NCI-H146 (cell line): ENCODE measurements at places on chromosomes 1 and 21.

DNA sequence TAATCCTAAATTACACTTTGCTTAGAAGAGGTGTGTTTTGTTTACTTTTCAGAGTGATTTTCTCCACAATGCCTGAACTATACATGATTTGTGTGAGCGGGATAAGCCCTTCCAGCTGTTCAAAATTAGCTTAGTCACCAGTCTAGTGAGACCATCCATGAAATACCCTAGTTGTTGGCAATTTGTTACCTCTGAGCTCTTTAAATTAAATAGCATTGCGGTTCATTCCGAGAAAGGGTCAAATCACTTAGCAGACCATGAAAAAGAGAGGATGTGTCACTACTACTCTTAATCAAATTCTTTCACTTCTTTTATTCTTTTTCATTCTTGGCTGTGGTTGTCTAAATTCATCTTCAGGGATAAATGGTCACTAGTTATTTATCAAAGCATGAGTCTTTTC is 11.9 kb upstream of the VAV3 start:
- no peak for DNase-seq

- no peak for DNase-seq
These were observed 49.1 kb upstream of the RCOR3 start for GRCh38 chr1:211210052-211210451.

- no peak for DNase-seq
These were observed 11.2 kb downstream of the CREG1 start for GRCh38 chr1:167542109-167543032.

DNA sequence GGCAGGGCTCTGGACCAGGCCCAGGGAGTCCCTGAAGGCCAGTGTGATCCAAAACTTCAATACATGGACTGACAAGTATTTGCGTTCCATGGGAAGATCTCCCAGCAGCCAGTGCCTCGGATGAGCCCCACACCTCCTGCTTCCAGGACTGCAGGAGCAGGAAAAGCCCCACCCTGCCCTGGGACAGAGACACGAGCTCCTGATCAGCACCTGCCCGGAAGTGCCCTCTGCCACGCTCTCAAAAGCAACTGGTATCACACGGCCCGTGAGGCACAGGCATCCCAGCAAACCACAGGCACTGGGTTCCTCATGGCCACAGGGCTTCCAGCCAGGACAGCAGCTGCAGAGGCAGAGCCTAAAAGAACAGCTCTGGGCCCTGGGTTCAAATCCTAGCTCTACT is 48.6 kb downstream of the ACOT7 start:
- no peak for DNase-seq

- DNase-seq = no peak
These were observed 55.6 kb downstream of the TNR start for GRCh38 chr1:175687622-175688415.

GRCh38 chr1:39574646-39575045 is 1.9 kb downstream of the PABPC4 start:
- DNase-seq = no peak

DNA sequence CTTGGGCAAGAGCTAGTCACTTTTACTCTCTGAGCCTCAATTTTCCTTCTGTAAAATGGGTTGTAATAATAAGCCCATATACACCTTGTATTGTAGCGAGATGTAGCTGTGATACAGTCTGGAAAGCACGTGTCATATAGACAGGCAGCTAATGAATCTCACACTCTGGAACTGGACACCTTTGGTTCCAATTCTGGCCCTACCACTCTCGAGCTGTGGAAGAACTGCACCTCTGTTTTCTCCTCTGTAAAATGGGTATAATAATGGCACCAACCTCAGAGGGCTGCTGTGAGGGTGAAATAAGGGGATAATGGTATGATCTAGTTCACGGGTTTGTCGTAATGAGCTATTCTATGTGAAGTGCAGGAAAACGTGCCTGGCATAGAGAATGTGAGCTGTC is 668 bp upstream of the PADI4 start:
- no peak for DNase-seq

GRCh38 chr1:48039088-48040054 is 42.2 kb upstream of the TRABD2B start:
- DNase-seq = no peak

DNA sequence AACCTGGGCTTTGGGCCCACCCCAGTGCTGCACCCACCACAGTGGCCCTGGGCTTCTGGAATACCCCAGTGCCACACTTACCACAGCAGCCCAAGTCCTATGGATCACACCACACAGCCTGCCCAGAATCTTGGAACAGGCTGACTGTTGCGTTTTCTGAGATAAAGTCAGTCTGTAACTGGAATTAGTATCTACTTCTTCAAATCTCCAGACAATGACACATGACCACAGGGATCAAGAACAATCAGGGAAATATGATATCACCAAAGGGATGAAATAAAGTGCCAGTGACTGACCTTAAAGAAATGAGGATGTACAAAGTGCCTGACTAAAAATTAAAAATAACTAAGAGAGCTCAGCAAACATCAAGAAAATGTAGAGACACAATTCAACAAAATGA is 239.7 kb upstream of the PLD5 start:
- no peak for DNase-seq

- DNase-seq = peak; percentile 19
These were observed 1.7 kb upstream of the TNFRSF9 start for GRCh38 chr1:7942214-7942921.

GRCh38 chr1:228156515-228156881 is 6.8 kb downstream of the GJC2 start:
- DNase-seq = no peak

GRCh38 chr1:42936309-42937078 is 22.2 kb downstream of the SLC2A1 start:
- no peak for DNase-seq

- no peak for DNase-seq
These were observed 106.9 kb downstream of the RIPK4 start for GRCh38 chr21:41659791-41660560.

- no peak for DNase-seq
These were observed 13.4 kb downstream of the LAPTM5 start for GRCh38 chr1:30744060-30744756.

GRCh38 chr1:201937624-201938213 is 8.6 kb downstream of the LMOD1 start:
- DNase-seq = no peak

GRCh38 chr1:107877745-107878144 is 87.2 kb downstream of the VAV3 start:
- DNase-seq = no peak

DNA sequence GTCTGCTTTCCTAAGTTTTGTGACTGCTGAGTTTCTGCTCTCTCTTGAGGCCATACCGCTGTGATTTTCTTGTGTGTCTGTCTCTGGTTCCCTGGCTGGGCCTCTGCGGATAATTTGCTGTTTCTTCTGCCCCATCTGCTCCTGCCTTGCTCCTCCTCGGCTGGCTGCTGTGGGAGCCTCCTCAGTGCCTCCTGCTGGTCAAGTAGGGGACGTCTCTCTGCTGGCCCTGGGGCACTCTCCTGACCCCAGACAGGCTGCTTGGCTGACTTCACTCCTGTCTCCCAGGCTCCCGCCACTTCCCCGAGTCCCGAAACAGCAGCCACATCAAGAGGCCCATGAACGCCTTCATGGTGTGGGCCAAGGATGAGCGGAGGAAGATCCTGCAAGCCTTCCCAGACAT is 28.5 kb downstream of the ETNK2 start:
- no peak for DNase-seq

DNA sequence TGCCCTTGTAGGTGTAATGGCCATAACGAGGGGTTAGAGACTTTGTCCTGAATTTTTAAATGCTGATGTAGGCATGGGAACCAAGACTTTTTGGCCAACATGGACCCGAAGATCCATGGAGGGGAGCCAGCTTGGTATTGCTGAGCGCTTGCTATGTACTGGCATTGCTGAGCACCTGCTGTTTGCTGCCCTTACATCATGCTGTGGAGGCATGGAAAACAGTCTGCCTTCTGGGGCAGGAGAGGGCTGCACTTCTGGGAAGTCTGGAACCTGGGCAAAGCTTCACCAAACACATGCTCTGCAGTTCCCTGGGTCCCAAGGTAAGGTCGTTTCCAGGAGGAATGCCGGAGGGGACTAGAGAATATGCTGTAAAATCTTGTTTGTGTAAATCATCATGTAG is 86.3 kb upstream of the CNIH3 start:
- DNase-seq = peak; percentile 50

GRCh38 chr1:205971082-205971481 is 27.8 kb upstream of the SLC26A9 start:
- DNase-seq = no peak

DNA sequence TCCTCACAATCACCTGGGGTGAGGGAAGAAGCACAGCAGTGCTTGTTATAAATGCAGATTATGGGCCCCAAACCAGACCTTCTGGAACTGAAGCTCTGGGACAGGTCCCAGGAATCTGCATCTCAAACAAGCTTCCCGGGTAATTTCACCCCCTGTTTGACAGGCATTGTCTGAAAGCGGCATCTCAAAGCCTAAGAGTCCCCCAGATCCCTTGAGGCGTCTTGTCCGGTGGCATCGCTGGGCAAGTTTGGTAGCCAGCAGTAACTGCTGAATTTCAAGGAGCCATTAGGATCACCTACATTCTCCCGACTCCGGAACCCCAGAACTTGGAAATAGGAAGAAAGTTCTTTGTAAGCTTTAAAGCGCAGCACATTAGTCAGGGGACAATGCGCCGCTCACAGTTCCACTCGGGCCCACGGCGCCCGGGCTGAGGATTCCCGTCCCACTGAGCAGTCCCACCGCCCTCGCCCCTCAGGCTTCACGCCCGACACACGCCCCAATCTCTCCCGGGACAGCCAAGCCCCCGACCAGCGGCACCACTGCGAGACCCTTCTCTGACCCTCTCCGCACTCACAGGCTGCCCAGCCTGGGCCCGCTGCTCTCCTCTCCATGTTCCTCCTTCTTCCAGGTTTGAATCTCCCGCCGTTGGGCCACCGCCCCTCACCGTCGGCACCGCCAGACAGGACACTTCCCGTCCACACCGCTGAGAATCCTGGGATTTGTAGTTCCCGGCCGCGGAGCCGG is at the start of gene IQGAP3:
Gene IQGAP3, minus strand, starts transcription at position 647 of the 744 bp plus-strand sequence. Its CDS starts 36 bp downstream, at position 611.
- peak; percentile 88 for DNase-seq

- DNase-seq = no peak
These were observed 371.7 kb upstream of the BRINP3 start for GRCh38 chr1:190849346-190849745.

- DNase-seq = peak; percentile 82
These were observed 12.6 kb downstream of the DFFB start for GRCh38 chr1:3869751-3870301.

- peak; percentile 55 for DNase-seq
These were observed 34.7 kb downstream of the TOMM20 start for GRCh38 chr1:235093696-235094592.

GRCh38 chr1:47941609-47942239 is 55.5 kb downstream of the TRABD2B start:
- no peak for DNase-seq

DNA sequence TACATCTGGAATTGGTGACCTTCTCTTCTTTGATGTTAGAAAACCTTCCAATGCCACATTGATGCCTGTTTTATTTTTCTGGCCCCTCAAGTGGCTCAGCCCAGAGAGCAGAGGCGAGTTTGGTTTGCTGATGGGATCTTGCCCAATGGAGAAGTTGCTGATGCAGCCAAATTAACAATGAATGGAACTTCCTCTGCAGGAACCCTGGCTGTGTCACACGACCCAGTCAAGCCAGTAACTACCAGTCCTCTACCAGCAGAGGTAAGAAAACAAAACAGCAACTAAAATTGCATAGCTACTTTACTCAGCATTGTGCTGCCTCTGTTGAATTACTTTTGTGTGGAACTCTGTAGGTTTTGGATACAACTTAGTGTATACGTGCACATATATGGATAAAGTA is 97.6 kb downstream of the CC2D1B start:
- DNase-seq = no peak

GRCh38 chr1:226135059-226135651 is 51.4 kb downstream of the ACBD3 start:
- no peak for DNase-seq

DNA sequence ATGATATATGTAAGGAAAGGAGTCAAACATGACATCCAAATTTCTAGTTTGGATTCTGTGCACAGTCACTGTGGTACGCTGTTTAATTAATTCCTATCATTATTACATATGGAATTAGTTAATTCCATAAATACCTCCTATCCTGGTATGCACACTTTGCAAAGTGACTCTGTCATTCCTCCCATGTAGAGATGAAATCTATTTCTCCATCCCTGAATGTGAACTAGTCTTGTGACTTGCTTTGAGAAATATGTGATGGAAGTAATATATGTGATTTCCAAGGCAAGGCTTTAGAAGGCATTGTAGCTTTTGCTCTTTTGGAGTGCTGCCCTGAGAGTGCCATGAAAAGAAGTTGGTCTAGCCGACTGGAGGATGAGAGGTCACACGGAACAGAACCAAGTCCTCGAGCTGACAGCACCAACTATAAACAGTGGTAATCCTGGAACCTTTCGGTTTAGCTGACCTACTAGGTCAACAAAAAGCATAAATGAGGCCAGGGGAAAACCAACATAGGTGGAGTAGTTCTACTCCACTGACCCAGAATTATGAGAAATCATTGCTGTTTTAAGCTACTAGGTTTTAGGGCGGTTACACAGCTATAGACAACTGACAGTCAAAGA is 1.5 kb downstream of the SELENOF start:
- DNase-seq = no peak

DNA sequence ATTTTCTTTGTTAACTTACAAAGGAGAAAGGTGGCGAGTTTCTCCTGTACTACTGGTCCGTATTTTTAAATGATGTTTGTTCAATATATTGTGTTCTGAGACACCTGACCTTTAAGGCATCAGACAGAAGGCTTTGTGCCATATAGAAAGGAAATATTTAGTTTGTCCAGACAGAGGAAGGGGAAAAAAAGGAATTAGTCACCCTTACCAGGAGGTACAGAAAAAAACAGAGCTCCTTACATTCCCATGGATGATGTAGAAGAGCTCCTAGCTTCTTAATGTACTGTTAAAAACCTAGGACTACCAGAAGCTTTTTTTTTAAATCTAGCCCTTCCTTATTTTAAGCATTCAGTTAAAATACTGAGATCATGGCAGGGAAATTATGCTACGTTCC is 12.4 kb upstream of the PODN start:
- no peak for DNase-seq

DNA sequence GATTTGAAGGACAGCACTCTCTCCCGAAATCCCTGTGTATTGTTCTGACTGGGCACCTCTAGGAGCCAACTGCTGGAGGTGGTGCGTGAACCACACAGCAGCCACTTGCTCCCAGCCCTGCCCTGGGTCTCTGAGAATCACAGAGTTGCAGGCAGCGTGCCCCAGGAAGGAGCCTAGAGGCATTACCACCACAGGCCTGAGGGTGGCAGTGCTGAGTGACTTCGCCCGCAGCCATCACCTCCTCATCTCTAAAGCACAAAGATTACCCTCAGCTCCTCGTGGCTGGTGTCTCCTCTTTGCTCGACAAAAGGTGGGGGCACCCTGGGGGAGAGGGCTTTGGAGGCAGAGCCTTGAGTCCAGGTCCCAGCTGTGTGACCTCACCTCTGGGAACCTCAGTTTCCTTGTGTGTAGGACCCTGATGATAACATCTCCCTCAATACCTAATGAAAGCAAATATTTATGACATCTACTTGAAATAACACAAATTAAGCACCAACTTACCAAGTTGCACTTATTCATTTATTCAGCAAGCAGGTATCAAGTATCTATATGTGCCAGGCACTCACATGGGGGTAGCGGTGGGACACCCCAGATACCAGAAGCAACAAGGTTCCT is 86.3 kb downstream of the VWA5B1 start:
- DNase-seq = no peak

GRCh38 chr1:172470149-172470548 is 26.3 kb upstream of the PIGC start:
- DNase-seq = no peak
